Esophagus muscularis mucosa (tissue), 4 donors: ENCODE measurements at places on chromosomes 3 and 15. TPM values are rescaled to one million over a fixed set of nuclear protein-coding genes. Genes with fewer than 3 reads are reported as not detected.

GRCh38 chr3:37986479-37987314, 3.9 kb upstream of the VILL start:
- no peak for DNase-seq

DNA sequence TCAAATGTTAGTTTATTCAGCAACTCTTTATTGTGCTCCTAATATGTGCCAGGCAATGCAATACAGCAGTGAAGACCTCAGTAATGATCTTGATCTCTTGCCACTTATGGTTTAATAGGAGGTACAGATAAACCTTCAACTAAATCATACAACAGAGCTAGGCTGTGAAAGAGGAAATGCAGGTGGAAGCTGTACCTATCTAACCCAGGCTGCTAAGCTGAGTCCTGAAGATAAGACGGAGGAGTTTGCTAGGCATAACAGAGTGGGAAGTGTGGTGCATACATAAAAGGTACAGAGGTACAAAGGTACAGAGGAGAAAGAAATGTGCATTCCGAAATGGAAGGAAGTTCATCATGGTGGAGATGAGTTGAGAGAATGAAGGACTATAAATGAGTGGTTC, 35.0 kb downstream of the KBTBD8 start:
- no peak for DNase-seq

- DNase-seq, result no peak
Measured at GRCh38 chr15:83413054-83413719, 34.0 kb upstream of the SH3GL3 start.

GRCh38 chr3:152964911-152965609, 130.1 kb downstream of the P2RY1 start:
- no peak for DNase-seq

- no peak for DNase-seq
Measured at GRCh38 chr15:66131831-66132230, 121.7 kb downstream of the MEGF11 start.

GRCh38 chr3:178440043-178440442, 96.2 kb upstream of the KCNMB2 start:
- DNase-seq, result no peak

DNA sequence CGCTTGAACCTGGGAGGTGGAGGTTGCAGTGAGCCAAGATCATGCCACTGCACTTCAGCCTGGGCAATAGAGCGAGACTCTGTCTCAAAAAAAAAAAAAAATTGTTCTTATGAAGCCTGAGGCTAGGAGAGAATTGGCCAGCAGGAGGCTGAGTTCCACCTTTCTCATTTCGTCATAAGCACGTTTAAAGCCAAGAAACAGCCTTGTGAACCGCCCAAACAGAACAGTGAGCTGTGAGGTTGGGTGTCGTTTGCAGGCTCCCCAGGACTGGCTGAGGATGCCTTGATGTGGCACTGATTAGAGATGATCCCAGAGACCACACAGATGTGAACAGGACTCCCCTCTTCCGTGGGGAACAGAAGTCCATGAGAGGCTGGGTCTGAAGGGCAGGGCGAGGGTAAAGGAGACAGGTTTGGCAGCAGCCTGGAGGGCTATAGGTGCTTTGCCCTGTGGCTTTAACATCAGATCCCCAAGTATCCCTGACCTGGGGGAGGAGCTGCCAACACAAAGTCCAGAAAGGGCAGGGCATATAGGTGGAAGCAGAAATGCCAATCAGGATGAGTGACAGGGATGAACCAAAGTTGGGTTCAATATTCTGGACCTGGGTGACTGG, 52.9 kb downstream of the CLEC3B start:
- no peak for DNase-seq

DNA sequence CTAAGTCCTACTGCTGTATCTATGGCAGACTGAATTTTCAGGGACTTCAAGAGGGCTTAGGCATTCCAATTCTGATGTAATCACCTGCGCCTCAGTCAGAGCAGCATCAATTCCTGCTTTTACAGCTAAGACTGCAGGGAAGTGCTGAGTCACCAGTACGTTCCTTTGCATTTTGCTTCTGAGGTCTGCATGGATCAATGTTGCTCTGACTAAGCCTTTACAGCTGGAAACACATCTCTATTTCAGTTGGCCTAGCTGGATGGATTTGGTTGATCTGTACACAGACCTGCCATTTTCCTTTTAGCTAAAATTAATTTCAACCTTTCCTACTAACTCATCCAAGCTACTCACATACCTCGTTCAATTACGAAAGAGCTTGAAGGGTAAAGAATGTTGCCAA, 51.3 kb downstream of the ETV5 start:
- no peak for DNase-seq

DNA sequence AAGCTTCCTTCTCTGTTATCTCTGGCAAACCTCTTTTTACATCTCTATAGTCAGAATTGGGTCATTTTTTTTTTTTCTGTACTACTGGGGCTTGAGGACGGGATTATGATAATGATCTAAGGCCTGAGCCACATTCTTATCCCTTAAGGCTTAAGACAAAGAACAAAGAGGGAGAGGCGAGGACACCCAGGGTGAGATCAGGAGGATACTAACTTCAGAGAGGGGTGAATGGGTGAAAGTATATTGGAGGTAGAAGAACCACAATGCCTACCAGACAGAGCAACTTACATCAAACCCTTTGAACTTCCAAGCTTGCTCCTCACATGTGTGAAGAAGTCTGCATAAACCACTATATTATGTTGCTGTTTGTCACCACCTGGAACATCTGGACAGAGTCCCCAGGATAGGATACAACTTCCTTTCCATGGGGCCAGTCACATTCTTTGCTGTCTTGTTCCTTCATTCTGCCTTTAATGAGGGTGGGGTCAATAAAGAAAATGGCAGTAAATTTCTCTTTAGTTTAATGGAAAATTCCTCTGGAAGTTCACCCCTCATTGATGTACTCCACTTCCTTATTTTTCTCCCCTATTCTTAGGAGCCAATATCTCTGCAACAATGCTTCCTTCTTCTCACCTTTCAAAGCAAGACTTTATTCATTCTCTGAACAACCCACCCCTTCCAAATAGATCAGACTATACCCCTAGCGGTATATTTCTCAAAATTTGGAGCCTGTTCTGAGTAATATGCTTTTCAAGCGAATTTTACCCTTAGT, 9.1 kb upstream of the PDCD6IP start:
- no peak for DNase-seq

DNA sequence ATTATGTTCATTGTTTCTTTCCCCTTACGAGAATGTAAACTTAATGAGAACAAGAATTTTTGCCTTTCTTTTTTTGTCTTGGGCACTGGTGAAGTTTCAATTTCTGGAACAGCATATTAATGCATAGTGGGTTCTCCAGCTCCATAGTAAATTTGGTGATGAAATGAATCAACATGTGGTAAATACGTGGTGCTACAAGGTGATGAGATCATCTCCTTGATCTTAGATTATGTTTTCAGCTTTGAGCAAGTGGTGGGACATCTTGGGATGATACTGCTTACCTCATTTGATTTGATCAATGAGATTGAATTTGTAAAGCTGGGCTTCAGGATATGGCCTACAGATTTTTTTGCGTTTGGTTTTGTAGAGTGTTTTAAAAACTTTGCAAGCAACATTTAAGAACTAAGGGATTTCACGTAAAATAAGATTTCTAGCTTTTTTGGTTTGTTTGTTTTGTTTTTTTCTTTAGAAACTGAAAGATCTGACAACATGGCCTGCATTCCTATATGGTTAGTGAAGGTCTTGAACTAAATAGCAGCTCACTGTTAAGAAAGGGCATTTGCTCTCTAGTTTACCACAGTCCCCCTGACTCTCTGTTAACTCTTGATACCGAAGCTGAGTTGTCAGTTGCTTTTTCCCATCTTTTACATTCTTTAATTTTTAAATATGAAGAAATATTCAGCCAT, 45.6 kb downstream of the FNDC3B start:
- no peak for DNase-seq

DNA sequence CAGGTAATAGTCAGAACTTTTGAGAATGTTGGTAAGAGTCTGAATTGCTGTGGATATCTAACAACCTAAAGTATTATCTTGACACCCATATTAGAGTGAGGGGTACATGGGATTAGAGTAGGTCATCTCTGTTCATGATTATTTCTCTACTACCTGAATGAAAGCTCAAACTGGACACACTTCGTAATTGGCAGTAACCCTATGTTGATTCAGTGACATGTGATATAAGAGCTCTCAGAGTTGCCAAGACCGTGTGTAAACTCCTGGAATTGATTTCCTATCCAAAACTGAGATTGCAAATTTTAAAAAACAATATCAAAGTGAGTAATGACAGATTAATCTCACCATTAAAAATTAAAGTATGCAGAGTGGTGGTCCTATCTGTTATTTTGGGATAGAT, 214.8 kb upstream of the ARHGEF26 start:
- no peak for DNase-seq

DNA sequence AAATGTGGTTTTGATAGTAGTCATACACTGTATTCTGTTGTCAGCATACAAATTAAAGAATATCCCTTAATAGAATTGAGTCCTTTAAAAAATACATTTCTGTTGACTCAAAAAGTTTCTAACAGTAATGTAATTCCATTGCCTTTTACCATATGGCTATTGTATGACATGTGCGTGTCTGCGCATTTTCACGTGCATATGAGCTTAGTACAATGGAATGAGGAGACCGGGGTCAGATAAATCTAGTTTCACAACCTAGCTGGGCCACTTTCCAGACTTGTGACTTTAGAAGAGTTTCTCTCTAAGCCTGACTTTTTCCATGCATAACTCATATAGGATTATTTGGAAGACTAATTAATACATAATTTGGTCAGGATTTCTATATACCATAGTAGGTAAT, 38.7 kb downstream of the ZBTB38 start:
- no peak for DNase-seq

GRCh38 chr3:116190095-116190494, 255.2 kb downstream of the LSAMP start:
- DNase-seq, result no peak

- DNase-seq, result no peak
Measured at GRCh38 chr3:52401021-52401420, 43.9 kb downstream of the SEMA3G start.

- DNase-seq, result no peak
Measured at GRCh38 chr15:29795610-29796009, 26.7 kb downstream of the TJP1 start.

DNA sequence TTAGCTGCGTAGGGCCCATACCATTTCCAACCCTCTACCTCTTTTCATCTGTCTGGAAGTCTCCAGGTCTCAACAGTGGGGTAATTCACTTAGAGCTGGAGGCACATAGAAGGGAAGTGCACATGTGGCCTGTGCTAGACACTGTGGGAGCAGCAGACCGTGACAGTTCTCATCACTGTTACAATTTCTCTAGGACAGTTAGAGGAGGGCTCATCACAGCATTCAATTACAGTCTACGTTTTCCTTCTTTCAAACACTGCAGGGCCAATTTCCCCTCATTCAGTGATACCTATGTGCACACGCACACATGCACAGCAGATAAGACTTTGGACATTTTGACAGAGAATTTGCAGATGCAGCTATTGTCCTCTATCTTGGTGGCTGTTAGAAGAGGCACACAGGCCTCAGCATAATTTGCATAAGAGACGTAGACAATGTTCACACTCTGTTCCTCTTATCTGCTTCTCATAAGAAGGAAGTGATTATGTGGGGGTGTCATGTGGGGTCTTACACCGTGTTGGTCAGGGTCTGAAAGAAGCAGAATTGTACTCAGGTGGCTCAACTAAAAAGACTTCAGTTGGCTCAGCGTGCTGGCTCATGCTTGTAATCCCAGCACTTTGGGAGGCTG, 12.6 kb upstream of the HRG start:
- no peak for DNase-seq

GRCh38 chr3:182618085-182618732, 175.1 kb upstream of the ATP11B start:
- DNase-seq, result no peak

The MORC1 gene
- total RNA-seq, result not detected

The PLXNB1 gene
- total RNA-seq, result 167 TPM

The SPSB4 gene
- 5.4 TPM for total RNA-seq

The PLA2G4B gene
- 1.5 TPM for total RNA-seq

The BTLA gene
- not detected for total RNA-seq
